ENCODE measurements at places on chromosomes 7 and 10.

GRCh38 chr10:86971232-86971991 is 3.1 kb downstream of the ADIRF start:
- no peak for DNase-seq

DNA sequence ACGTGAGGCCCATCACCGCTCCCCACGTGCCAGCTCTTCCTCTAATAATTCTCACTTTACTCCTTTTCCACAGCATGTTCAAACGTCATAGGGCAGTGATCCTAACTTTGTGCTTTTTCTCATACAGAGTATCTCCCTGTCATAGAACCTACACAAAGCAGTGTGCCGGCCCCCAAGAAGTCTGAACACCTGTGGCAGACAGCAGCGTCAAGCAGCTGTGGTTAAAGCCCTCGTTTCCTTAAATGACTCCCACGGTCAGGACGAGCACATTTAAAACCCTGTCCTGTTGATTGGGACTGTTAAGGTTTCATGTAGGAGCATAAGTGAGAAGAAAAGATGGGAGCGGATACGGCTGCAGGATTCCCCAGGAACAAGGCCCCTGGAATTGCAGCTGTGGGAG is 267.2 kb downstream of the DIP2C start:
- DNase-seq = no peak

GRCh38 chr7:118492466-118492865 is 268.0 kb downstream of the ANKRD7 start:
- DNase-seq = no peak

GRCh38 chr7:26005683-26006410 is 146.2 kb upstream of the NFE2L3 start:
- DNase-seq = no peak

GRCh38 chr10:33249659-33250345 is 84.7 kb downstream of the NRP1 start:
- no peak for DNase-seq

GRCh38 chr10:49058463-49059255 is 56.7 kb downstream of the VSTM4 start:
- DNase-seq = no peak

GRCh38 chr10:79070606-79071395 is 2.0 kb downstream of the ZMIZ1 start:
- peak; percentile 20 for DNase-seq

DNA sequence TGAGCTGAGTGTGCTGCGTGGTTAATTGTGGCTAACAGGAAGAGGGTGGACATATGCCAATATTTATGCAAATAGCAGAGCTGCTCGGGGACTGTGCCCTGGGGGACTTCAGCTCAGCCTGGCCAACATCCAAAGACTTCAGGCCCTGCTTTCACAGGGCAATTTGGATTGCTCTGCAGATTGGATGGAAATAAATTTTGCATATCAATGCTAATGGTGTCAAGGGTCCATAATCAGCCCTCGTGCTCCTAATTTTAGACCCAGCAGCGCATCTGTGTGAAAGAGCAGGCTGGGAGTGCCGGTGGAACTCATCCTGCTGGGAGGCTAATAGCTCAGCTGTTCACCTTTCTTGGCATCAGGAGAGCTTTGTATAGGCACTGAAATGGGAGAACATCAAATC is 270.1 kb downstream of the TCERG1L start:
- peak; percentile 4 for DNase-seq

DNA sequence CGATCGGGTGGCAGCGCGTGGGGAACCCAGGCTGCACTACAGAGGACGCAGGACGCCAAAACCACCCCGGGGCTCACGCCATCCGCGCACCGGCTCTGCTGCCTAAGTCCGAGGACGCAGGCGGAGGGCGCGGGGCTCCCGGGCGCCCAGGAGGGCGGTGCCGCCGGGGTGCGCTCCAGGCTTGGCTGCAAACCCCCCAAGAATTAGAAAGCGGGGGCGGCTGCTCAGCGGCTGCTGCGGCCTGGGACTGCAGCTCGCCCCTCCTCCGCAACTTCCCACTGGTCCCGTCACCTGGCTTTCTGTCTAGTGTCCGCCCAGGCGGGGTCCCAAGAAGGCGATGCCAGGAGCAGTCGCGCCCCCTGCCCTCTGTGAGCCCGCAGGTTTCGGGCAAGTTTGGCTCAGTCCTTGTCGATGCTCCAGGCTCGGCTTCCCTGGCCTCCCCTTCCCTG is 1.7 kb upstream of the POU6F2 start:
- no peak for DNase-seq

DNA sequence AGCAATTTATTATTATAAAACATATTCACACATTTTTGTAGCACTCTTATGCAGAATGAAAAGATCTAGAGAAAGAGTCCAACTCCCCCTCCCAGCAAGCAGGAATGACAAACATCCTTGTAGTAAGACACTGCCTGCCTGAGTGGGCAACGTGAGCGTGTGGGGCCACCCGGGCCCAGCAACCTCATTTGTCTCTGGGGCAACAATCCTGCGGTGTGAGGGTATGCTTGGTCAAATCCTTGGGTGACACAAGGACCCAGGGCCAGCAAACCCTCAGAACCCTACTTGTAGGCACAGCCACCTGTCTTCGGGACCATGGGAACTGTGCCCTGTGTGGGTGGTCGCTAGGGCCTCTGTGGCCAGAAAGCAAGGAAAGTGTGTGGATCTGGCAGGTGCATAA is 10.7 kb downstream of the RHEB start:
- DNase-seq = no peak

DNA sequence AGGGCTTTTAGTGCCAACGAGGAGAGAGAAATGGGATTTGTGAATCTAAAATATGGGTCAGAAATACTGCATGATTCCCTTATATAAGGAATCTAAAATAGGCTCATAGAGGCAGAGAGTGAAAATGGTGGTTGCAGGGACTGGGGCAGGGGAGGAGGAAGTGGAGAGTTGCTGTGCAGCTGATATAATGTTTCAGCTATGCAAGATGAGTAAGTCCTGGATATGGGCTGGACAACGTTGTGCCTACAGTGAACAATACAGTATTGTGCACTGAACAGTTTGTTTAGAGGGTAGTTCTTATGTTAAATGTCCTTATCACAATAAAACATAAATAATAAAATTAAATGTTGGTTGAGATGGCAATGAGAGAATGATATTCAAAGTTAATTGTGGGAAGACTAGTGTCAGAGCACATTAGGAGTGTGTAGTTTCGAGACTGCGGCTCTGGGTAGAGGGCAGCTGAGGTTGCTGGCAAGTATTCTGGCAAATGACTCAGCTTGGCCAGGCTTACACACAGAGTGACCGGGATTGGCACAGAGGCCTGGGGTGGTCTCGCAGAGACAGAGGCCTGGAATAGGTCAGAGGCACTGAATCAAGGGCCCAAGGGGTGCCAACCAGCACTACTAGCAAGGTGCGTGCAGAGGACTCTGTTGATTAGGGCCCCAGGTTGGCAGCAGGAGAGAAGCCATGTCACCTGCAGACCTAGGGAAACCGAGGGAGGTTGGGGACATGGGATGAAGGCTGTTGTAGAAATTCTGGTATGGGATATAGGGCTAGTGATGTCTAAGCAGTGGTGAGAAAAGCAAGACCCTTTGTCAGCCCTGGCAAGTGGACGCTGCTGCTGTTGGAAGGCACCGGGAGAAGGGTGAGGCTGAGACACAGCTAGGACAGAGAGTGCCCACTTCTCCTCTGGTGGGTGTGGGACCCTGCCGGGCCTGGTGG is 2.8 kb upstream of the DEPP1 start:
- DNase-seq = no peak

DNA sequence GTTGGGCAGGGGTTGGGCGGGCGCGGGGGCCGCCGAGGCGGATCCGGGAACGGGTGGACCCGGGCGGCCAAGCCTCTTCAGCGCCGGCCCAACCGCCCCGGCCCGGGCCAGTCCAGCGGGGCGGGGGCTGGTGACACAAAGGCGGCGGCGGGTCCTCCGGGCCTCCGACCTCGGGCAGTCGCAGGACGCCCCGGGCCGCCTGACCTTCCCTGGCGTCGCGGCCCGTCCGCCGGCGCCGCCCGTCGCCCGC is 54.2 kb downstream of the METTL2B start:
- DNase-seq = no peak

- no peak for DNase-seq
These were observed 2.8 kb downstream of the RBP3 start for GRCh38 chr10:47350671-47351640.

DNA sequence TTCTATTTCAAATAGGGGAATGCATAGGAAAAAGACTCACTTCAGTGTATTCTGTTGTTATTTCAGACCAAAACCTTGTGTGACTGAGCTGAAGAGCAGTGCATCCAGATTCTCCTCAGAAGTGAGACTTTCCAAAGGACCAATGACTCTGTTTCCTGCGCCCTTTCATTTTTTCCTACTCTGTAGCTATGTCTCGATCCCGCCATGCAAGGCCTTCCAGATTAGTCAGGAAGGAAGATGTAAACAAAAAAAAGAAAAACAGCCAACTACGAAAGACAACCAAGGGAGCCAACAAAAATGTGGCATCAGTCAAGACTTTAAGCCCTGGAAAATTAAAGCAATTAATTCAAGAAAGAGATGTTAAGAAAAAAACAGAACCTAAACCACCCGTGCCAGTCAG is 12.0 kb downstream of the TET1 start:
- DNase-seq = no peak
